Prostate gland (tissue), 2 donors: ENCODE measurements at places on chromosomes 13 and 19. TPM values are rescaled to one million over a fixed set of nuclear protein-coding genes. Genes with fewer than 3 reads are reported as not detected.

The PGPEP1 gene
- 37.3 TPM for total RNA-seq

The SYDE1 gene
- 12.2 TPM for total RNA-seq

The ATXN8OS gene
- not detected for total RNA-seq

The CBARP gene
- 4.4 TPM for total RNA-seq

The METTL21C gene
- not detected for total RNA-seq

The CBLC gene
- total RNA-seq, result 33.6 TPM

The RTBDN gene
- not detected for total RNA-seq

The SLC8A2 gene
- 1.3 TPM for total RNA-seq

The KLF5 gene
- 50.6 TPM for total RNA-seq

The PTGIR gene
- total RNA-seq, result not detected

The MISP3 gene
- total RNA-seq, result 12.4 TPM

The ZNF221 gene
- total RNA-seq, result 7.6 TPM

The CNMD gene
- 5.6 TPM for total RNA-seq

The STK11 gene
- total RNA-seq, result 157 TPM

The DACT3 gene
- total RNA-seq, result 28.1 TPM

The KLK2 gene
- total RNA-seq, result 3,344 TPM

The SF3A2 gene
- total RNA-seq, result 31.9 TPM

The PSG11 gene
- not detected for total RNA-seq

The SHISA2 gene
- 21.6 TPM for total RNA-seq

The ERFL gene
- 1.9 TPM for total RNA-seq

The CYP2F1 gene
- total RNA-seq, result not detected

The SH2D3A gene
- 45.1 TPM for total RNA-seq

The ZNF90 gene
- 4.5 TPM for total RNA-seq

The CLEC17A gene
- 1.0 TPM for total RNA-seq

The C1QTNF9 gene
- 0.85 TPM for total RNA-seq

The WDR88 gene
- not detected for total RNA-seq

The TEX26 gene
- total RNA-seq, result not detected

The MYH14 gene
- 27.0 TPM for total RNA-seq

The CEACAM8 gene
- not detected for total RNA-seq

The DNAJC3 gene
- total RNA-seq, result 44.7 TPM

The SYNGR4 gene
- total RNA-seq, result not detected

The SHISA7 gene
- not detected for total RNA-seq

The ICAM4 gene
- total RNA-seq, result not detected
